ENCODE measurements at places on chromosomes 3 and 15. TPM values are rescaled to one million over a fixed set of nuclear protein-coding genes. Genes with fewer than 3 reads are reported as not detected.

SLC22A14 gene
- 0.17 TPM for total RNA-seq

GPR87 gene
- not detected for total RNA-seq

ADAMTSL3 gene
- 15.1 TPM for total RNA-seq

NR2F2 gene
- total RNA-seq: 36.6 TPM

CTXN2 gene
- total RNA-seq: not detected

SRGAP3 gene
- 3.4 TPM for total RNA-seq

ZBTB47 gene
- total RNA-seq: 19.6 TPM
